ENCODE measurements at places on chromosomes 1 and 21.

DNA sequence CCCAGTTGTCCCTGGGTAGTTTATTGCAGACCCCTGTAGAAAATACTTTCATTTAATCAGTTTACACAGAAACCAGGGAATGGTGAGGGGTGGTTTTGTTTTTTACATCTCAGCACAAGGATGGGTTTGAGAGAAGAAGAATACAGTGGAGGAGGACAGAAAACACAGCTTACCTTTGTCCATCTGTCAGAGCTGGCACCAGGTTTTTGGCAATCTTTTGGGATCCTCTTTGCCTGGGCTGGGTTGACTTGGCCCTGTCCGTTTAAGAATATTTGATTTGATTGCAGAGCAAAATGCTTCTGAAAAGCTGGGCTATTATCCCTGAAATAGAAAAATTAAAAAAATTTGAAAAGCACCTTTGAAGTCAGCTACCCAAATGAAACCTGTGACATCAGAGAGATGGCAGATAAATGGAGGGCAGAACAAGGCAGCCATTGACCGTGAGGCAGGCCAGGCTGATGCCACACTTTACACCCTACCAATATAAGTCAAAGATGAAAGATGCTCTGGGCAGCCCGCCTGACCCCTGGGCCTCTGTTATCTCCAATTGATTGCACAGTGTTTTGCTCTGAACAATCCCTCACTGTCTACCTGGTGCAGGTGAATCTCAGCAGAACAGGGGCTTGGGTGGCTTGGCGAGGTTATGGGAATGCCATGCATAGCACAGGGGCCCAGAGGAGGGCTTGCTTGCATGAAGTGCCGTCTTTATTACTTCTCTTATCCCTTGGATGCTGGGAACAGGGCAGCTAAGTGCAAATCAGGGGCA lies 218.8 kb downstream of the LMX1A start:
- H3K27me3 ChIP-seq: no peaks in the 10 kb centered on the region
- no peak for DNase-seq
- no peaks in the 10 kb centered on the region for H3K36me3 ChIP-seq
- no peak overlapping the region for H3K4me3 ChIP-seq

DNA sequence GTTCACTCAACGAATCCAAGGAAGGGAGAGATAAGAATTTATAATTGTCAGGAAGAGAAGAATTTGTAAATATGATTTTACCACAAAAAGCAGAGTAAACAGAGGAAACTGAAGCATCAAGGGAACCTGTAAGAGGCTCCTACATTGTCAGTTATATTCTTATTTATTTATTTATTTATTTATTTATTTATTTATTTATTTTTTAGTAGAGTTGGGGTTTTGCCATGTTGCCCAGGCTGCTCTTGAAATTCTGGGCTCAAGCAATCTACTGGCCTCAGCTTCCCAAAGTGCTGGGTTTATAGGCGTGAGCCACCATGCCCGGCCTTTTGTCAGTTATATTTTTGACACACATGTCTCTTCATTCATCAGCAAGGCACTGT lies 47.1 kb downstream of the FCRL3 start:
- no peak overlapping the region for H3K4me3 ChIP-seq
- no peak for DNase-seq
- no peaks in the 10 kb centered on the region for H3K36me3 ChIP-seq
- H3K4me1 ChIP-seq: no peaks in the 10 kb centered on the region
- H3K27ac ChIP-seq: no peak overlapping the region

DNA sequence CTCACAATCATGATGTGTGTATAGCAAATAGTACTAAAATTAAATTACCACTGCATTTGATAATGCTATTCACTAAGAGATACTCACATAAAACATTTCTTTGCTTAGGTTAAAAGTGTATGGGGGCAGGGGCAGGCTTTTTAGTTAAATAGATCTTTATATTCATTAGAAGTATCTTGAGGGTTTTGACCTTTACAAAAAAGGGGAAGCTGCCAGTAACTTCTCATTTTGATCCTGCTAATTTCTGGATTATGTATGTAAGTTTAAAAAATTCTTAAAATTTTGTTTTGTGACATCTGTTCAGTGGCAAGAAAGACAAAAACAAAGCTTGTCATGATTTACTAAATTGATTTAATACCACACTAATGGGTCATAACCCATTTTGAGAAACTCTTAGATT lies 45.8 kb upstream of the S1PR1 start:
- H3K27ac ChIP-seq: no peak overlapping the region
- no peaks in the 10 kb centered on the region for H3K36me3 ChIP-seq
- no peak for DNase-seq
- H3K4me1 ChIP-seq: no peaks in the 10 kb centered on the region

- H3K4me3 ChIP-seq: no peak overlapping the region
- H3K27me3 ChIP-seq: no peaks in the 10 kb centered on the region
- H3K4me1 ChIP-seq: no peaks in the 10 kb centered on the region
- no peak for DNase-seq
- H3K36me3 ChIP-seq: no peaks in the 10 kb centered on the region
- no peak overlapping the region for H3K27ac ChIP-seq
These were observed 44.6 kb downstream of the HMGB4 start for GRCh38 chr1:33908324-33908956.

- DNase-seq: no peak
- H3K4me3 ChIP-seq: no peak overlapping the region
- no peaks in the 10 kb centered on the region for H3K4me1 ChIP-seq
- no peaks in the 10 kb centered on the region for H3K27me3 ChIP-seq
- no peaks in the 10 kb centered on the region for H3K36me3 ChIP-seq
- no peak overlapping the region for H3K27ac ChIP-seq
These were observed 86.2 kb downstream of the TTC3 start for GRCh38 chr21:37159053-37159776.

GRCh38 chr1:78587211-78587610 lies 33.0 kb upstream of the IFI44L start:
- H3K27ac ChIP-seq: no peak overlapping the region
- H3K27me3 ChIP-seq: no peaks in the 10 kb centered on the region
- no peak for DNase-seq
- no peak overlapping the region for H3K4me3 ChIP-seq
- H3K36me3 ChIP-seq: no peaks in the 10 kb centered on the region

DNA sequence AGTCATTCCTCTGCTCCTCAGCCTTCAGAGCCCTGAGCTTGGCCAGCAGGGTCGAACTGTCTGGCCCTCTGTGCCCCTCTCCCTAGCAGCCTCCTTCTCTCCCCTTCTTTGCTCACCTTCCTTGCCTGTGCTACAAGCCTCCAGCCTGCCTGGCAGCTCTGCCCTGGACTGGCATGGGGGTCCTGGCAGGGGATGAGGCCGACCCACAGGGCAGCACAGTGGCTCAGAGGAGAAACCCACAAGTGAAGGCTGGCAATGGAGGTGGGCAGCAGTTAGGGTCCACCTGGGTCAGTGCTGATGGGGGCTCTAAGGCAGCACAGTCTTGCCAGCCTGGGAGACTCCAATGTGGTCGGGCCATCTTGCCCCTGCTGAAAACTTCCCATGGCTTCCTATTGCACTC lies 274.2 kb downstream of the GRIK3 start:
- no peak for DNase-seq
- H3K4me1 ChIP-seq: no peaks in the 10 kb centered on the region
- H3K27me3 ChIP-seq: no peaks in the 10 kb centered on the region
- no peak overlapping the region for H3K4me3 ChIP-seq
- no peaks in the 10 kb centered on the region for H3K36me3 ChIP-seq

- H3K36me3 ChIP-seq: no peaks in the 10 kb centered on the region
- H3K4me1 ChIP-seq: no peaks in the 10 kb centered on the region
- H3K27me3 ChIP-seq: no peaks in the 10 kb centered on the region
- H3K27ac ChIP-seq: no peak overlapping the region
These were observed 50.6 kb downstream of the RPS6KA1 start for GRCh38 chr1:26580116-26580515.

DNA sequence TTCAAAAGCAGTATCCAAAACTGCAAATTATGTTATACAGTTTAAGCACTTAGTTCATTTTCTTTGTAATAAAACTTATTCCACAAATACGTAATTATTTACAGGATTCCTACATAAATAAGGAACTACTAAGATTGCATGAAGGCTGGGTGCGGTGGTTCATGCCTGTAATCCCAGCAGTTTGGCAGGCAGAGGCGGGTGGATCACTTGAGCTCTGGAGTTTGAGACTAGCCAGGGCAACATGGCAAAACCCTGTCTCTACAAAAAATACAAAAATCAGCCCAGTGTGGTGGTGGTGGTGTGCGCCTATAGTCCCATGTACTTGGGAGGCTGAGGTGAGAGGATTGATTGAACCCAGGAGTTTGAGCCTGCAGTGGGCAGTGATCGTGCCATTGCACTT lies 69.3 kb downstream of the POU2F1 start:
- H3K36me3 ChIP-seq: no peaks in the 10 kb centered on the region
- DNase-seq: no peak
- H3K27ac ChIP-seq: no peak overlapping the region
- H3K4me3 ChIP-seq: no peak overlapping the region
- H3K4me1 ChIP-seq: no peaks in the 10 kb centered on the region

GRCh38 chr1:182015360-182015759 lies 46.2 kb downstream of the ZNF648 start:
- no peak for DNase-seq
- H3K4me3 ChIP-seq: no peak overlapping the region
- H3K27ac ChIP-seq: no peak overlapping the region
- no peaks in the 10 kb centered on the region for H3K36me3 ChIP-seq

DNA sequence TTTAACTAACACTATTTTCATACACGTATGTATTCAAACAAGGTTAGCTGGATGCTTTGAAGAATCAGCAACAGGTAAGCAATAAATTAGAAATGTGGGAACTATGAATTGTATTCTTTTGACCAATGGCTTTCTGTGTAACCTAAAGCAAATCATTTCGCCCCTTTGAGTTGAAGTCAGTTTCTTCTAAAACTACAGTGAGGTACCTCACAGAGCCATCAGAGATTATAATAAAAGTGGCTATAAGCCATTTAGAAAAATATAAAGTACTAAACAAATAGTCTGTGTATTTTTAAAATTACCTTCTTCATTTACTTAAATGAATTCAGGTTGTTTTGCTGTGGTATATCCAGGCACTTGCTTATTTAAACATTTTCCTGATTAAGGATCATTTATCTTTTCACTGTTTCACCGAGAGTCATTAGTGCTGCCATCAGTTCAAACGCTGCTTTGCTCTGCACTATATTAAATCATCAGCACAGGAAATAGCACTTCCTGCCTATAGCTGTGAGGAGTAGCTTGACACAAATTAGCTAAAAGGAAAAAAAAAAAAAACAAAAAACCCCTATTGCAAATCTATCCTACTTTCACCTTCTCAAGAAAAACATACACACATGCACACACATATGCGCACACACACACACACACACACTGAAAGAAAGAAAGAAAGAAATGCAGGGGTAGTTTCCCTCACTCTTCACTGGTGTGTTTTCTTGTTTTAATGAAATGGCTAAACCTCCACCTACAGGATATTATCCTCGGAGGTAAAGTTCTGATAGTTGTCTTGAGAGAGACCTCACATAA lies 39.8 kb upstream of the C1orf105 start:
- H3K4me1 ChIP-seq: no peaks in the 10 kb centered on the region
- H3K36me3 ChIP-seq: no peaks in the 10 kb centered on the region
- no peak overlapping the region for H3K27ac ChIP-seq
- no peaks in the 10 kb centered on the region for H3K27me3 ChIP-seq
- no peak overlapping the region for H3K4me3 ChIP-seq
- DNase-seq: no peak

All from uterus (tissue), 4 donors.